Airway epithelial cell (primary cell): ENCODE measurements at places on chromosomes 11 and 22. TPM values are rescaled to one million over a fixed set of nuclear protein-coding genes. Genes with fewer than 3 reads are reported as not detected.

The TNNT3 gene
- 0.71 and 0.98 TPM in 2 replicates for total RNA-seq

The CABP7 gene
- total RNA-seq = not detected in 2 replicates

The GRIA4 gene
- not detected in 2 replicates for total RNA-seq

The OR51B5 gene
- not detected in 2 replicates for total RNA-seq

The TYR gene
- not detected in 2 replicates for total RNA-seq

The FIBIN gene
- total RNA-seq = 1.3 and 1.4 TPM in 2 replicates

The KCNJ1 gene
- total RNA-seq = 0.07 and 0.33 TPM in 2 replicates

The APOA1 gene
- total RNA-seq = not detected in 2 replicates

The TIGD3 gene
- total RNA-seq = 0.07 TPM in 1 of 2 replicates, not detected in the other

The DDX25 gene
- not detected in 2 replicates for total RNA-seq

The TRIM49 gene
- not detected in 2 replicates for total RNA-seq

The OR10A2 gene
- total RNA-seq = not detected in 2 replicates

The TPBGL gene
- total RNA-seq = not detected in 2 replicates

The GRK3 gene
- total RNA-seq = 1.0 and 2.1 TPM in 2 replicates

The FGF3 gene
- not detected in 2 replicates for total RNA-seq

The OR8G5 gene
- not detected in 2 replicates for total RNA-seq

The APOBEC3B gene
- total RNA-seq = 0.70 and 1.3 TPM in 2 replicates

The FGF19 gene
- total RNA-seq = not detected in 2 replicates

The SLC22A25 gene
- not detected in 2 replicates for total RNA-seq

The SLC22A8 gene
- total RNA-seq = not detected in 2 replicates

The OVOL1 gene
- total RNA-seq = 26.4 and 31.0 TPM in 2 replicates

The MS4A2 gene
- not detected in 2 replicates for total RNA-seq

The RTL10 gene
- 18.2 and 23.2 TPM in 2 replicates for total RNA-seq

The USP2 gene
- total RNA-seq = 1.1 and 1.9 TPM in 2 replicates

The UBQLNL gene
- not detected in 2 replicates for total RNA-seq

The SLN gene
- total RNA-seq = not detected in 2 replicates

The INS gene
- total RNA-seq = not detected in 2 replicates

The PLAAT4 gene
- total RNA-seq = 1.1 and 2.9 TPM in 2 replicates

The MS4A1 gene
- not detected in 2 replicates for total RNA-seq

The ANO9 gene
- 10.5 and 18.0 TPM in 2 replicates for total RNA-seq

The HYLS1 gene
- total RNA-seq = 3.9 and 7.2 TPM in 2 replicates

The BATF2 gene
- total RNA-seq = 0.09 TPM in 1 of 2 replicates, not detected in the other

The TNNI2 gene
- 0.63 and 4.1 TPM in 2 replicates for total RNA-seq

The GGT5 gene
- total RNA-seq = 1.1 and 1.9 TPM in 2 replicates

The SLC17A6 gene
- total RNA-seq = not detected in 2 replicates

The OR51B4 gene
- total RNA-seq = not detected in 2 replicates

The MPZL3 gene
- 16.5 and 20.0 TPM in 2 replicates for total RNA-seq

The IGSF9B gene
- total RNA-seq = 0.92 and 1.1 TPM in 2 replicates

The NPTXR gene
- total RNA-seq = 0.19 and 0.21 TPM in 2 replicates

The MMP26 gene
- total RNA-seq = not detected in 2 replicates

The DEPDC7 gene
- 2.1 and 6.1 TPM in 2 replicates for total RNA-seq

The MMP10 gene
- 2.8 and 17.1 TPM in 2 replicates for total RNA-seq

The GRM5 gene
- total RNA-seq = 0.07 TPM in 1 of 2 replicates, not detected in the other
